ENCODE measurements at places on chromosomes 12 and 14. TPM values are rescaled to one million over a fixed set of nuclear protein-coding genes. Genes with fewer than 3 reads are reported as not detected.

ZC2HC1C gene
- polyA plus RNA-seq = 0.48 TPM

PAPLN gene
- polyA plus RNA-seq = 0.38 TPM

TULP3 gene
- polyA plus RNA-seq = 7.3 TPM

COX14 gene
- polyA plus RNA-seq = 171 TPM

AKAP5 gene
- 0.13 TPM for polyA plus RNA-seq

ACVRL1 gene
- not detected for polyA plus RNA-seq

C12orf60 gene
- polyA plus RNA-seq = 1.2 TPM

IFT81 gene
- 1.9 TPM for polyA plus RNA-seq

NAA25 gene
- polyA plus RNA-seq = 10.7 TPM

DNA sequence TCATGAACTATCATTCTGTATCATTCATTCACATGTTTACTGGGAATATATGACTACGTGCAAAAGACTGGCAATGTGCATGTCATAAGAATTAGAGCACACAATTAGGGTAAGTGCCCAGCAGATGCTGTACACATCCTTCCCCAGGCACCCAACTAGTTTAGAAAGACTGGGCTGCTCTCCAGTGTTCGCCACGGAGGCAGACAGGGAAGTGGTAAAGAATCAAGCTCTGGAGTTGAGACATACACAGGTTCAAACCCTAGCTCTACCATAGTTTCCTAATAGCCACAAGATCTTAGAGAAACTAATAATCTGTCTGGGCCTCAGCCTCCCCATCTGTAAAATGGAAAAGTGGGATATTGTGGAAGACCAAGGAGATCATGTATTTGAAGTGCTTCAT is 6.8 kb downstream of the TMCC3 start:
- no peak for DNase-seq

GRCh38 chr12:46983393-46983793 is 96.0 kb upstream of the PCED1B start:
- no peak for DNase-seq

DNA sequence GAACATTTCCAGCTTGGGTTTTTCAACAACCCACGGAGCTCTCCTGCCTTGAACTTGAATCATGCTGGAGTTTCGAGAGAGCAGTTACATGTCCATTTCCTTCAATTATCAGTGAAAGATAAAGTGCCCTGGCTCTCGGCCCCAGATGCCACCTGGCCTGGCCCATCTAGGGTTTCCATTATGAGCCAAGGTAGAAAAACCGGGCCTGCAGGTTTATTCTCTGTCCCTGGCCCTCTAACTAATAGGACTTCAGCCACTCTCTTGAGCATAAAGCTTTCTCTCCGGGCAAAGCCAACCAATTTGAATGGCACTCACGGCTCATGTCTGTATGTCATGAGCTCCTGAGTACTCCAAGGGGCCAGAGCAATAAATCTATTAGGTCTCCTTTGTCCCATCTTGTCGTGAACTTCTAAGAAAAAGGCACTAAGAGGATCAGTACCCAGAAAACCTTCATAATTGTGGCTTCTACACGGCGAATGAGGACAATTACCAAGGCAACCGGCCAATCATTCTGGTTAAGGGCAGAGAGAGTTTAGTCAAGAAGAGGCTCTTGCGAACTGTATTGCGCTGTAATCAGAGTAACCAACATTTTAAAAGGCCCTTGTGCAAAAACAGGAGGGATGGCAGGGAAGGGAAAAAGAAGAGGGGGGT is 392.3 kb downstream of the MED13L start:
- no peak for DNase-seq

GRCh38 chr12:50985322-50985721 is 33.0 kb downstream of the HIGD1C start:
- no peak for DNase-seq

- DNase-seq = no peak
These were observed 393.4 kb upstream of the CCDC196 start for GRCh38 chr14:66092748-66093147.

GRCh38 chr12:28569698-28570411 is 379.6 kb downstream of the CCDC91 start:
- DNase-seq = no peak

- DNase-seq = no peak
These were observed 318.8 kb upstream of the FKBP4 start for GRCh38 chr12:2475984-2476383.

DNA sequence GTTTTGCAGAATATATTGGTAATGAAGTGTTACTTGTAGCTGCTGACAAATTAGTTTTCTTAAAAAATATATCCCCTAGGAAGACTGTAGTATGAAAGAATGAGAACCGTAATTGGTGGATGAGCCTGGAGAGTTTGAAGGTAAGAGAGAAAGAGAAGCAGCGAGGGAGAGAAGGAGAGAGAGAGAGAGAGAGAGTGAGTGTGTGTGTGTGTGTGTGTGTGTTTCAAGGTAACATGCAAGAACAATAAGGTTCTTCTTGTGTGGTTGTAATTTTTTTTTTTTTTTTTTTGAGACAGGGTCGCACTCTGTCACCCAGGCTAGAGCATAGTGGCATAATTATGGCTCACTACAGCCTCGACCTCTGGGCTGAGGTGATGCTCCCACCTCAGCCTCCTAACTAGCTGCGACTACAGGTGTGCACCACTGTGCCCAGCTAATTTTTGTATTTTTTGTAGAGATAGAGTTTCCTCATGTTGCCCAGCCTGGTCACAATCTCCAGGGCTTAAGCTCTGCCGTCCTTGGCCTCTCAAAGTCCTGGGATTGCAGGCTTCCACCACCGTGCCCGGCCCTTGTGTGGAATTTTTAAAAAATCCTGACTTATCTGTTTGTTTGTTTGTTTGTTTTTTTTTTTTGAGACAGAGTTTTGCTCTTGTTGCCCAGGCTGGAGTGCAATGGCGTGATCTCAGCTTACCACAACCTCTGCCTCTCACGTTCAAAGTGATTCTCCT is 73.7 kb downstream of the RASSF3 start:
- DNase-seq = no peak

- DNase-seq = no peak
These were observed 191.2 kb upstream of the SSTR1 start for GRCh38 chr14:38016497-38016896.

DNA sequence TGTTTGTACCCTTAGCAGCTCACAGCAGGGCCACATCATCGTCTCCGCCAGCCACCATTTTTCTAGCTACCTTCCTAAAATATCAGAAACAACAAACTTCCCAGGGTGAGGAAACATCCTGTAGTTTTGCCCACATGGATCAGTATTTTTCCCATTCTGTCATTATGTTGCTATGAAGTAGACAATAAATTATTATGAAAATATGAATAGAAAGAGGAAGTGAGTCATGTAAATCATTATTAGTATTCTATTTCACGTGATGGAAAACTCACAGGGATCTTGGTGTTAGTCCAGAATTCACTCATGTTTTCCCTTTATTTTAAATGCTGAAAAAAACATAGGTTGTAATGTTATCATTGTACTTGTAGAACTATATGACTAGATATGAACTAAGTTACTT is 319.4 kb downstream of the SYT1 start:
- DNase-seq = no peak

DNA sequence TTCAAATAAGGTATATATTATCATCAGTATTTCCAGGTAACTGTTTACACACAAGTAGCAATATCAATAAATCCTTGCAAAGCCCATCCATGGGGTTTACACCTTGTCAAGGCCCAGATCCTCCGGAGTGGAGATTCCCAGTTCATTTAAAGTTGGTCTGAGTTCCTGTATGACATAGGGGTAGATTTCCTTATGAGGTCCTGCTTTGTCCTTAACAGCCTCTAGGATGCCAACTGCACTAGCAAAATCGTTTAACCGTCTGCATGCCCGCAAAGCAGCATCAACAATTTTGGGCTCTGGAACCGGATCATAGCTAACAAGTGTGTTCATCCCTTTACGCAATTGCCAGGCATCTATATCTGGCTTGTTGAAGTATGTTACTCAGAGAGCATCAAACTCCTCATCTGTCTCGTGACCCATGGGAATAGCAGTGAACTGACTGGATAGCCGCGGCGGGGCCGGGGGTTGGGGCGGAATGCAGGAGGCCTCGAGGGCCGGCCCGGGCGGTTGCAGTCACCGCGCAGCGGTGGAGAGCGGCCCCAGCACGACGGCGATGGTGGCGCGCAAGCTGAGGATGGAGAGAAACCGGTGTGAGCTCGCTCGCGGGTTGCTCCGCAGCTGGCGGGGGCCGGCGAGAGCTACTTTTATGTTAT is 30.6 kb upstream of the FBXO34 start:
- no peak for DNase-seq

GRCh38 chr12:5230861-5231260 is 187.2 kb downstream of the KCNA5 start:
- DNase-seq = no peak

GRCh38 chr12:79678306-79678705 is 12.5 kb downstream of the PAWR start:
- no peak for DNase-seq

- no peak for DNase-seq
These were observed 18.1 kb downstream of the NOS1 start for GRCh38 chr12:117343296-117343695.

Data from naive B cell (primary cell).